HT1080 (cell line): ENCODE measurements at places on chromosomes 16 and 17.

- DNase-seq: peak; percentile 9
These were observed 21.2 kb downstream of the EFCAB5 start for GRCh38 chr17:29962656-29963055.

- no peak for DNase-seq
These were observed 57.0 kb upstream of the TNRC6C start for GRCh38 chr17:77901481-77901880.

DNA sequence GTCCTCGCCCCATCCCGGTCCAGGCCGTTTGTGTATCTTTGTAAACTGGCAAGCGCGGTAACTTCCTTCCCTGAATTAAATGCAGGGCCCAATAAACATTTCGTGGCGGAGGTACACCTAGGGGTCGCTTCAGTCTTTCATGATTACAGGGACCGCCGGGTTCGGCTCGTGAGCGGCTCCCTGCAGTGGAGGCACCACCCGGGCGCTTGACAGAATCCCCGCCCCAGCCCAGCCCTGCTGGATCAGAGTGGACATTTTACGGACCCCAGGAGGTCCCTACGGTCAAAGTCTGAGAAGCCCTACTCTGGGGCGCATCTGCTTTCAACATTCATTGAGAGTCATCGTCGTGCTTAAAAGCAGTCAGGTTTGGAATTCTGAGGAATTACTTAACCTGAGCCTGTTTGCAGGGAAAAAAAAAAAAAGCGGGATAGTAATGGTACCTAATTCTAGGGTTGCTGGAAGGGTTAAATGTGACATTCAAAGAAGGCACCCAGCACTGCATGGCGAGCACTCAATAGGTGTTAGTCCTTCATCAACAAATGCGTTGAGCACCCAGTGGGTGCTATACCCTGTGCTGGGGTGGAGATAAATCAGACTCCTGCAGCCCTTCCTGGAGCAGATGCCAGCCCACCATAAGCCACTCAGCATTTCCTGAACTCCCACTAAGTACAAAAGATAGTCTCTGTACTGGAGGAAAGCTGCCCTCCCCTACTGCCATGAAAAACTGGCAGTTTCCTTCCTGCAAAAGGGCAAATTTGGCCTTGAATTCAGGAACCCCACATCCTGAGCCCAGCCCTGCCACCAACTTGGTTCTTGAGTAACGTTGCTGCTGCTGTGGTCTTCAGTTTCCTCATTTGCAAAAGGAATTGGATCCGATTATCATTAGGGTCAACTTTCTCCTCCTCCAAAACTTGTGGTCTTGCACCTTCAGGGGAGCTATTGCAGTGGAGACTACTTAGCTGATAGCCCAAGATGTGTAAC, 658 bp upstream of the DUSP3 start:
- no peak for DNase-seq

- peak; percentile 56 for DNase-seq
These were observed 26.3 kb downstream of the ZC3H18 start for GRCh38 chr16:88596483-88596882.

DNA sequence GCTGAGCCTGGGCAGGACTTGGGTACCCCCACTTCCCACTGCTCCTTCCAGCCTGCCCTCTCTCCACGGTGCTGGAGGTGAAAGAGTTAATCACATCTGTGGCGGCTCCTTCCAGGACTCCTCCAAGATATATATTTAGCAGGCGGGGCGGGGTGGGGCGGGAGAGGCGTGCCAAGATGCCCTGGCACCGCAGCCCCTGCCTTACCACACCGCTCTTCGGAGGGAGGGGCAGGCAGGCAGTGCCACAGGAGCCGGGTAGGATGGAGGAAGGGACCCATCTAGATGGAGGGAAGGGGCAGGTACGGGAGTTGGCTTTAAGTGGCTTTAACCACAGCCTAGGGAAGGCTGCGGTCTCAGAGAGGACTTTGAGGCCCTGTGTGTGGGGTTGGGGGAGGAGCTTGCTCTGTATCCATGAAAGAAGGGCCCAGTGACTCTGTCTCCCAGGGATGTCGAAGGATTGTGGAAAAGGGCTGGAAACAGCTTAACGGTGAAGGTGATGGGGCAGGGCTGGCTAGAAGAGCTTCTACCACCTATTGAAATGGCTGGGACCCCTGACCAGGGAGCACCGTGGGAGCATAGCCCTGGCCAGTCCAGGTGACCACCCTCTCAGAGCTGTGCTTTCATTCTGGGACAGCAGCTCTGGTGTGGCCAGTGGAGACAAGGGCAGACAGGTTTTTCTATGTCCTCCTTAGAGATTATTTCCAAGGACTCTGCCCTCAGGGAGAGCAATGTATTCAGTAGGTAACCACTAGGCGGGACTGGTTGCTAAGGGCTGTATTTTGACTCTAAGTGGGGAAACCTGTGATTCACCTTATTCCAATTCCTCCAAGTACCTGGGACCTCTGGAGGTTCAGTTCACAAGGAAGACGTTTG, 13.0 kb downstream of the GPR142 start:
- no peak for DNase-seq

DNA sequence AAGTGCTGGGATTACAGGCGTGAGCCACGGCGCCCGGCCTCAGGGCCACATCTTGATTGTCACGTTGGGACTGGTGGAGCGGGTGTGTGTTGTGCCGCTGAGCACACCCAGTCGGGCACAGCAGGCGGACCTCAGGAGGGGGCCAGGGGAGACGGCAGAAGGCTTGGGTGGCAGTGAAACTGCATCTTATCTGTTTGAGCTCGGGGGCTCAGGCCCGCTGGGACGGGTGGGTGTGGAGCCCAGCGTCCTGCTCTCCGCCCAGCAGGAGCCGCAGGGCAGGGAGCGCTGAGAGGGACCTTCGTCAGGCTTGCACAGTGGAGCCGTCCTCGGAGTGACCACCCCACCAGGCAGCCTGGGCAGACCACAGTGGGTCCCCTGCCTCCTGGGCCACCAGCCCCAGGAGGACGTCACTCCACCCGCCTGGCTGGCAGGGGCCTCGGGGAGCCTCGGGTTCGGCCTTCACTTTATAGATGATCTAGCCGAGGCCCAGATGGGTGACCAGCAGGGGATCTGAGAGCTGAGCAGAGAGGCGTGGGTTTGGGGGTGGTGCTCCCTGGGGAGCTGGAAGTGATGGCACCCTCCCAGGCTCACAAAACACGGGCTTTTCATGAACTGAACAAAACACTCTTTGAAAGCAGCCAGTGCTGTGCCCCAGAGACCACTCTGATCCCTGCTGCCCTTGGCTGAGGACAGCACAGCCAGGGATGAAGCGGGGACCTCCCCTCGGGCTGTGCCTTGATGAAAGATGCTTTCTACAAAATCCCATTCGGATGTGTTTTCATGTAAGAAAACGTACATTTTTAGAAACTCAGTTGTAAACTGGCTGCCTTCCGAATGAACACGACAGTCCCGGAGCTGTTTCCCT, 181.1 kb downstream of the SEC14L1 start:
- peak; percentile 37 for DNase-seq

DNA sequence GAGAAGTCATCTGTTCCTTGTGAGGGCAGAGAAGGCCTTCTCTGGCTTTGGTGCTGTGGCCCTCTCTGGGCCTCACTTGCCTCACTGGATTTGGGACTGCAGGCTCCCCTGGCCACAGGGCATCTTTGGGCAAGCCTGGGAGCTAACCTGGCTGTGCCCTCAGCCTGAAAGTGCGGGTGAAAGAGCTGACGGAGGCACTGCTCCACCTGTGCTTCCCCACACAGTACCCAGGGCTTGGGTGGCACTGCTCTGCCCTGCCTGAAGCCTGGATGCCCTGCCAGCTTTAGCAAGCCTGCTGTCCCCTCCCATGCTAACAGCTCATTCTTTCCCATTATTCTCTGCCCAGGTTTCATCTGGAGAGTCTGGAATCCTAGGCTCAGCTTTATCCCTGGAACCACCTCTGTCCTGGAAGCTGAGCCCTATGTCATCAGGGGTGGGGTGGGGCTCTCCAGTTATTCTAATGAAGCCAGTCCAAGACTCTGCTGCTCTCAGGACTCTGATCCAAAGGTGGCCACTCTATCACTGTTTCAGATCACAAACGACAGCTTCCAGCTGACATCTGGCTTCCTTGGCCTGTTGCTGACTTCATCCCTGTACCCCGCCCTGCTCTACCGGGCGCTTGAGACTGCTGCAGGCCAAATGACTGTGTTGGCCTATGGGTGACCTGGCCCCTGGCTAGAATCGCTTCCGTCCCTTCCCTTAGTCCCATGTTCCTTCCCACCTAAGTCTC, 29.3 kb downstream of the HIC1 start:
- DNase-seq: no peak

DNA sequence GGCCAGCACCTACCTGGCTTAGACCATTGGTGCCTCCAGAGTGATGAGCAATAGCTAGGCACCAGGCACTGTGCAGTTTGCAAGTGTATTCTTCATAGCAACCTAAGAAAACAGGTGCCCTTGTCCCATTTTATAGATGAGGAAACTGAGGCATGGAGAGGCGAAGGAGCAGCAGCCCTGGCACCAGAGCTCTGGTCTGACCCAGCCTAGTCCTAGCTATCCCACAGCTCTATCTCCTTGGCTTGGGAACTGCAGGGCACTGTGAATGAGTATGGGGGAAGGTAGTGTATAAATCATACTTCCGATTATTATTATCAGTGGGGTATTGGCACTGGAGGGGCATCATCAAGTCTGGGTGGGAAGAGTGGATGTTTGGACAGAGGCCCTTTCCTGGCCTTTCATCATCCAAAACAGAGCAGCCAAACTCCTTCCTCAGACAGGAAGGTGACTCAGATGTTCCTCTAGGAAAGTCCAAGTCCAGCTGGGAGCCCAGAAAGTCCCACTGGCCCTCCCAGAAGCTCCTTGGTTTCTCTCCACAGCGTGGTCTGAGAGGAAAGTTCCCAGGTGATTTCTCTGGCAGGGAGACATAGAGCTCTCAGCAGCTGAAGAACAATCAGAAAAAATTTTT, 32.0 kb upstream of the PLLP start:
- DNase-seq: peak; percentile 88

- no peak for DNase-seq
These were observed 823 bp upstream of the NOTUM start for GRCh38 chr17:81961521-81962498.

DNA sequence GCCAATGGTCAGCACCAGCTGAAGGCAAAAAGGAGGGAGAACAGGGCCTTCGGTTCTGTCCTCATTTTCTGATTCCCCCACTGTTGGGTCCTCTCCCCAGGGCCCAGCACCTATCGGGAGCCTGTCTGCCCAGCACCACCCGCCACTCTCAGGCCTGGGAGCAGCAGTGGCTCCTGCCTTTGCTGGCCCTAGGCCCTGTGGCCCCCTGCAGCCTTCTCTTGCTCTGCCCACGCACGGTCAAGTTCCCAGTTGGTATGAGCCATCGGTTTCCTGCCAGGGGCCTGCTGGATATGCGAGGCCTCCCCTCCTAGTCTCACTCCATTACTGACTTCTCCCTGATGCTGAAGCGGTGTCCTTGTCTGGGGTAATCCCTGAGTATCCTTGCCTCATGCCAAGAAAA, 37.5 kb downstream of the HSBP1 start:
- no peak for DNase-seq

- no peak for DNase-seq
These were observed 13.8 kb downstream of the AANAT start for GRCh38 chr17:76481071-76481655.

- no peak for DNase-seq
These were observed 6.7 kb downstream of the GRIN2C start for GRCh38 chr17:74853048-74853397.

DNA sequence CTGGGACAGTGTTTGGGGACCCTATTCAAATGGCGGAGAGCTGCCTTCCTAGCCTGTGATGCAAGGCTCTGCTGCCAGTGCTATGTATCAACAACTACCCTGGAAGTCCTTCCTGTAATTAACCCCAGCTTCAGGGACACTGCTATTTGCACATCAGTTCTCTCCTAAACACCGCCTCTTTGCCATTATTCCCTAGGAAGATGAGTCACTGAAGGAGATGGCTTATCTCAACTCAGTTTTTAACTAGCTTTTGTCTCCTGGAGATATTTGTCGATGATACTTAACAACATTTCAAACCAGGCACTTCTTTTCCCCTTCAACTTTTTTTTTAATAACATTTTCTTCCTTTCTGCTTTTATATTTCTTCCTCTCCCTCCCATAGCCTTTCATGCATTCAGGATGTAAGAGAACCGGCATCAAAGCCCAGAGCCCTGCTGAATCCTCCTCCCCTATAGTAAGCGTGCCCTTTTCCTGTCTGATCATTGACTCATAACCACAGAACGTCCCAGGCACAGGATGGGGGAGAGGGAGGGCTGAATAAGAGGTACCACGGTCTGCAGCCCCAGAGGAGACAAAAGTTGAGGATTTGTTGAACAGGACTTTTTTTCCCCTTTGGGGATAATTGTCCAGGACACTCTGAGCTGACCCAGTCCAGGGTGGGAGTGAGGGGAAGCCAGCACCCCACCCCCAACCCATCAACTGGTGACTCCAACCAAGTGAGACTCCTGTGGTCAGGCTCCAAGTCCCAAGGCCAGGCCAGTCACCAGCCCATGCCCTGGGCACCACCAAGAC, 387.8 kb upstream of the SALL1 start:
- peak; percentile 94 for DNase-seq

- DNase-seq: peak; percentile 54
These were observed 107.6 kb downstream of the SPECC1 start for GRCh38 chr17:20116683-20117309.

- no peak for DNase-seq
These were observed 805 bp upstream of the TANC2 start for GRCh38 chr17:62965174-62965685.

DNA sequence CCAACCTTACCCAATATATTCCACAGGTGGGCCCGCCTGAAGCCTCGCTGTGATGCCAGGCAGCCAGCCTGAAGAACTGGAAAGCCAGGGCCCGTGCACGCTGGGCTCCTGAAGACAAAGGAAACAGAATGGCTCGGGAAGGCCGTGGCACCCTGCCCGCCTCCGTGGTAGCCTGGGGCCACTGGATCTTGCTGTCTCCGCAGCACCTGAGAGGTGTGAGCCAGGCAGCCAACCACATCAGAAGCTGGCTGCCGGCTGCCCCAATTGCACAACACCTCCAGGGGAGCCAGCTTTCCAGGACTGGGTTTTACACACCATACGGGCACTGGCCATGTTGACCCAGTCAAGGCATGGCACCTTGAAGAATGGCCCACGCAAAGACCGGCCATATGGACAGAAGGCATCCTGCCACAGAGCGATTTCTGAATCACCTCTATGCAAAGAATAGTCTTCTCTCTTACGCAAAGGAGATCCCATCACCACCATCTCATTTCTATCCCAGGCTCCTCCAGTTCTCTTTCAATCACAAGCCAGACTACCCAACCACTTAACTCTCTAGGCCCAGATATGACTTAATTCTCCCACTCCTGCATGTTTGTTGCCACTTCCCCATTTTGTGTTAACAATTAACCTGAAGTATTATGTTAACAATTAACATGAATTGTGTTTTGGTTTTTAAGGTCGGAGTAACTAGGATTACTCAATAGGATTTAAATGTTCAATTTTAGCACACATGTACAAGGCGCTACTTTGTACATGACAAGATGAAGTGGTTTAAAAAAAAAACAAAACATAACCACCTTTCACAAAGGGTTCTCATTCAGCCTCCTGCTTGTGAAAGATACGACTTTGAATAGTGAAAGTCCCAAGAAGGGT, 32.1 kb downstream of the ZFHX3 start:
- no peak for DNase-seq

DNA sequence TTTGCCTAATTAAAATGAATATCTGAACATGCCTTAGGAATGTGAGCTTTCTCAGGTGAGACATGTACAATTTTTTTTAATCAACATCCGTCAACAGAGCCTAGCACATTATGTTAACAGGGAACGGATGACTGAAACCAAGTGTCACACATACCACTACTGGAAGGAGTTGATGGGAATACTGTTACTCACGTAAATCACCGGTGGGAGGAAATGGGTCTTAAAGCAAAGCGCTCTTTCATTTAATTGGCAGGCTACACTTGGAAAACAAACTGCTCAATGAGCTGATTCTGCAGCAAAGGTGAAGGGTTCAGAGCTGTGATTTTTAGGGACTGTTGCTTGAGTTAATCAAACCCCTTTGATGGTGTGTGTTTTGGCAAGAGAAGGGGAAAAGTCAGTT, 4.8 kb downstream of the CPPED1 start:
- no peak for DNase-seq
